ENCODE measurements at places on chromosomes 2 and 18.

DNA sequence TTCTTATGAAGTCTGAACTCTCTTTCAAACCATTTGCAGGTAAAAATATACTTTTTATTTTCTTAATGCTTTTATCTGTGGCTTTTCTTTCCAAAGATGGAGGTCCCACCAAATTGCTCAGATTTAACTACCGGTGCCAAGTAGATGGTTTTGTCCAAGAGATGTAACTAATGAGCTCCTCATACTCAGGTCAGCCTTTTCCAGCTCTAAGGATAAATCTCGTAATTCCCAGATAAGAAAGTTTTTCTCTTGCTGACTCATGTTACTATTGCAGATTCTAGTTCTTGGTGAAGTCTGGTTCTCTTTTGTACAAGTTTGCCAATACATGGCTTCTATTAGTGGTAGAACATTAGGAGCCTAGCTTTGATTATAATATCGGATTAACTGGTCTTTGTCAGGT is 550.8 kb upstream of the ZNF804A start:
- no peak for DNase-seq

GRCh38 chr2:206176901-206177300 is 17.2 kb downstream of the EEF1B2 start:
- no peak for DNase-seq

DNA sequence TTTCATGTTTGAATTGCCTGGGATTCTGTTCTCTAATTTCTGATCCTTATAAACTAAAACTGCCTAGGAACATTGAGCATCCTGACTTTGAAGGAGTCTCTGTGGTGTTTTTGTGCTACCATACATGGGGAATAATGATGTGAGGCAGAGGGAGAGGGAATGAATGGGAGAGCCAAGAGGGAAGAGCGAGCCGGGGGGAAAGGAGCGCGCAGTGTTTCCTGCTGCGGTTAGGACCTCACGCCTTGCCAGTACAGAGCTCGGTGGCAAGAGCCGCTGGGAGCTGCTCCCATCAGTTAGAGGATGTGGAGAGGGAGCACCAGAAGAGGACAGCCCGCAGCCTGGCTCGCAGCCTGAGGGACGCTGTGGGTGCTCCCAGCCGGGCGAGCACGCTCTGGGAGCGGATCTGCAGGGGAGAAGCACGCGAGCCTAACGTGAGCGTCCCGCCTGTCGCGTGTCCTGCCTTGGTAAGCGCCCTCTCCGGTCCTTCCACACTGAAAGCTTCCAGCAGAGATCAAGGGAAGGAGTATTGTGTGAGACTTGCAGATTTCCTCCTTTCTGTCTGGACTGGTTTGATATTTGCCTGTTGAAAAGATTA is 114.7 kb downstream of the FAM210A start:
- peak; percentile 9 for DNase-seq

DNA sequence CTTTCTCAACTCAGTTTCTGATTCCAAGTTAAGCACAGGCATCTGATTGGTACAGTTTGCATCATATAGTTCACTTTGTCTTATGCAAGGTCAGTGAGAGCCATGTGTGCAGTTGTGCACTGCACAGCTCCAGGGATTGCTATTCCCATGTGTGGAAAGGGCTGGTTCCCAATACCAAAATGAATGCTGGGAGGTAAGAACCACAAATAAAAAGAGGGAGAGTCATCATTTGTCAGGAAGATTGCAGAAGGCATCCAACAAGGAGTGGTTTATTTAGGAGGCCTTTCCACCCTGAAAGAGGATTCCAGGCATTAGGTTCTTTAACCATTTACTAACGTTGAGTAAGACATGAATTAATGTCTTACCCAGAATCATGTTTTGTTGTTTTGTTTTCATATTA is 141.2 kb upstream of the ST6GAL2 start:
- DNase-seq = no peak

GRCh38 chr2:200159357-200159707 is 147.2 kb upstream of the SPATS2L start:
- DNase-seq = no peak

DNA sequence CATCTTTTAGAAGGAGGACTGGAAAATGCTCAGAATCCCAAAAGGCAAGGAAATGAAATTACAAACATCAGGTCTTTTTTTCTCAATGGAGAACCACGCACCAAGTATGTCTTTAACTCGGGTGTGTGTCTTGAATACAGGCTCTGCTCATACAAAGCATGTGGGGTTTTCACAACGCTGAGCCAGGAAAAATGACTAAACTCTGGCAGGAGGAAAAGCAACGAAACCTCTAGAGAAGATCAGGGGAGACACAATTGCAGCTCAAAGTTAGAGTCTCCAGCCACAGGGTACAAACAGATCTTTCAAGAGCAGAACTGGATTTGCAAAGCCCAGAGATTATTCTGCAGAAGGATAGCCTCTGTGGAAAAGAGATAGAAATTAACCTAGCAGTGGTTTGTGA is 42.8 kb upstream of the TPO start:
- no peak for DNase-seq

DNA sequence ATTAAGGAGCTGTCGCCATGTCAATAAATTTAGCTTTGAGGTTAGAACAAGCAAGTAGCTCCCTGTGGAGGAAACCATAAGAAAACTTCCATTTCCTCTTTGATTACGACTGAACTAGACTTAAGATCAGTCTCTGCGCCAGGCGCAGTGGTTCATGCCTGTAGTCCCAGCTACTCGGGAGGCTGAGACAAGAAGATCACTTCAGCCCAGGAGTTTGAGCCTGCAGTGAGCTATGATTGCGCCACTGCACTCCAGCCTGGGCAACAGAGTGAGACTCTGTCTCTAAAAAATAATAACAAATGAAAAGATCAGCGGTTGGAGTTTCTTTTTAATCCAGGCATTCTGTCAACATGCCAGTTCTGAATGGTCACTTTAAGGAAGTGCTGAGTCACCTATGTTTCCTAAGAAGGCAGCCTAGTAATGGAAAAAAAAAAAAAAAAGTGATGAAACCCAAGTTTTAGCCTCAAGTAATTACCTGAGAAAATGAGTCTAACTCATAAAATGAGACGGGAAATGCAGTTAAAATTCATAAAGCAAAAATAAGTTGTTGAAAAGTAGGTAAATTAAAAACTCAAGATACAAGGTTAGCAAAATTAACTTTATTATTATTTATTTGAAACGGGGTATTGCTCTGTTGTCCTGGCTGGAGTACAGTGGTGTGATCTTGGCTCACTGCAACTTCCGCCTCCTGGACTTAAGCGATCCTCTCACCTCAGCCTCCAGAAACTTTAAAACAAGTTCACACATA is 10.2 kb downstream of the C18orf32 start:
- DNase-seq = peak; percentile 48

DNA sequence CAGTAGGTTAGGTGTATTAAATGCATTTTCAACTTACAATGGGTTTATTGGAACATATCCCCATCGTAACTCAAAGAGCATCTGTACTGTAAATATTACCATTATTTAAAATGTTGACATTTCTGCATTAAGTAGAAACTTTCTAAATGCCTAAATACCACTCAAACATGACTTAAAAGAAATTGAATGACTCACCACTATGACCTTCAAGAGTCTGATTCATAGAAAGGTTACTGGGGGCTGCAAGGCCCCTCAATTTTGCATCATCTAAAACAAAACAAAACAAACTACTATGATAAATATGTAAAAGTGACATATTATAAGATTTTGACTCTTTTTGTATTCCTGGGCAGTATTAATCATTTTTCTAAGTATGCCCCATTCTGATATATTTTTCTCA is 7.6 kb downstream of the WDR35 start:
- no peak for DNase-seq

DNA sequence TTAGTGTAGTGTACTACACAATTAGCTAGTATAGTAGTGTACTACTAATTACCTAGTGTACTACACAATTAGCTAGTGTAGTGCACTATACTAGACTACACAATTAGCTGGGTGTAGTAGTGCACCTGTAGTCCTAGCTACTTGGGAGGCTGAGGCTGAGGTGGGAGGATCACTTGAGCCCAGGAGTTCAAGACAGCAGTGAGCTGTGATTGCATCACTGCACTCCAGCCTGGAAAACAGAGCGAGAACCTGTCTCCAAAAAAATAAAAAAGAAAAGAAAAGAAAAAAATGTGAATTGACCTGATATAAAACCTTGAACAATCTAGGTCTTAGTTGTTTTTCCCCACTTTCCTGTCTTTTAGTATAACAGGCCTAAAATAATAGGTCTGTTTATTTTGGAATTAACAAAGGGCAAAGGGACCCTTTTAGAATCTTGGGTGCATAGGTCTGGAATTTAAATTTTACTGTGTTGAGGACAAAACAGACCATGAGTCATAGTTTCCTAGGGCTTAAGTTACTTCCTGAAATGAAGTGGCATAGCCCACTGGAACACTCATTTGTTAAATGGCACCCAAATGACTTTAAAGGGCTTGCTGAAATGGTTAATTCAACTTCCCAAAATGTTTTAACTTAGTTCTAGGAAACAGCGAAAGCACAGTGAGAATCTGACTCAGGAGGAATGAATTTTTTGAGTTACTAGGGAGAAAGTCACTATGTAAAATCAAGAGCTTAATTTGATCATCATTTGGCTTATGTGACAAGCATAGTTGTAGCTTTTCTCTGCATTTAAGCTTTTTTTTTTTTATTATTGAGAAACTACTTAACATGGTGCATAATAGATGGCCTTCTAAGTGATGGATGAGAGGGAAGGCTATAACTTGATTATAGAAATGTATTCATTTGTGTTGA is 50.7 kb upstream of the ARL5A start:
- peak; percentile 38 for DNase-seq
